ENCODE measurements at places on chromosomes 6 and 20. TPM values are rescaled to one million over a fixed set of nuclear protein-coding genes. Genes with fewer than 3 reads are reported as not detected.

Gene POPDC3
- total RNA-seq: 10.9 TPM

Gene HSPA12B
- 0.44 TPM for total RNA-seq

Gene TDP2
- total RNA-seq: 56.9 TPM

Gene WASF1
- total RNA-seq: 92.7 TPM

Gene ECT2L
- 2.7 TPM for total RNA-seq

Gene ZBP1
- total RNA-seq: not detected

Gene BPIFB1
- not detected for total RNA-seq

Gene MLN
- total RNA-seq: not detected

Gene FAM229B
- 20.3 TPM for total RNA-seq

Gene KCNK16
- not detected for total RNA-seq

Gene TREM1
- not detected for total RNA-seq

Gene DLK2
- 2.2 TPM for total RNA-seq

Gene ADGRF4
- not detected for total RNA-seq

Gene CST5
- total RNA-seq: not detected

All from glutamatergic neuron (in vitro differentiated cells).